ENCODE measurements at places on chromosomes 7 and 10.

GRCh38 chr7:157641866-157642265 is 305.1 kb downstream of the DNAJB6 start:
- no peak for DNase-seq

GRCh38 chr7:123229426-123229825 is 29.7 kb upstream of the SLC13A1 start:
- DNase-seq: no peak

- DNase-seq: no peak
Measured at GRCh38 chr10:70587045-70587658, 15.4 kb downstream of the PRF1 start.

DNA sequence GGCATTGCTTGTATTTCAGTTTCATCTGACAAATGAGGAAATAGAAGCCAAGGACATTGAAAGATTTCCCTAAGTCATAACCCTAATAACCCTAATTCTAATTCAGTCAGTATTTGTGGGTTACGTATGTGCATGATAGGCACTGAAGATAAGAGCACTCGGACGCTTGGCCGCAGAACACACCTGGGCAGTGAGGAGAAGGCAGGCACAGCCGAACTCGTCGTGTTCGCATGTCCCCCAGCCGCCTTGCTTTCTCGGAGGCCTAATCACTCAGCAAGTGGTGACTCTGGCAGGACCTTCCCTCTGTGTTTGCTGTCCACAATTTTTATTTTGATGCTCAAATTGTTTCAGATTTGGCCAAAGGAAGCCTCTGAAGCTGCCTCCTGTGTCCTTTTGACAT is 23.7 kb downstream of the HKDC1 start:
- DNase-seq: no peak

DNA sequence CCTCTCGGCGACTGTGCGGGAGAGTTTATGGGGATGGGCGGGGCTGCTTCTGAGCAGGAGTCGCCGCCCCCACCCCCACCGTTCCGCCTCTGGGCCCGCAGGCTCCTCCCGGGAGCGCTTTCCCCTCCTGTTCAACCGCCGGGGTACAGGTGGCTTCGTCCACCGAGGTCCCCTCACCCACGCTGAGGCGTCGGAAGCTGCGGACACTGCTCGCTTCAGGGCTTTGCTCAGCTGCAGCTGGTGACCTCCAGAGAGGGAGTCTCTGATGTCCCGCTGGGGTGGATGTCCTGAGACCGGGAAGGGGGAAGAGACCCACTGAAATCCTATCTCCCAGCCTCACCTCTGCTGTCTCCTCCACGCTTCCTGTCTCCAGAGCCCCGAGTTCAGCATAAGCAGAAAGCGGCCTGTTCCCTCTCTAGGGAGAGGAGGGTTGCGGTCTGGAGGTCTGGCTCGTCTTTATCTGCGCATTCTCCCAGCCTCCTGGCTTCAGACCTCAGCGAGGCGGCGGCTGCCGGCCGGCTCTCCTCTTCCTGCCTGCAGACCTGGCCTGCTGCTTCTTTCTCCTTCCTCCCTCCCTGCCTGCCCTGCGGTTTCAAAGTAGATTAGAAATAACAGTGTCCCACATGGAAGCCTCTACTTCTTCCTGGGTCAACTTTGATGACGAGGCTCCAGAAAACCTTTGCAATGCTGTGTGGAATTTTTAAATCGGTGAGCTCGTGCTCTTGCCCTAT is 1.8 kb downstream of the CYP2E1 start:
- DNase-seq: no peak

DNA sequence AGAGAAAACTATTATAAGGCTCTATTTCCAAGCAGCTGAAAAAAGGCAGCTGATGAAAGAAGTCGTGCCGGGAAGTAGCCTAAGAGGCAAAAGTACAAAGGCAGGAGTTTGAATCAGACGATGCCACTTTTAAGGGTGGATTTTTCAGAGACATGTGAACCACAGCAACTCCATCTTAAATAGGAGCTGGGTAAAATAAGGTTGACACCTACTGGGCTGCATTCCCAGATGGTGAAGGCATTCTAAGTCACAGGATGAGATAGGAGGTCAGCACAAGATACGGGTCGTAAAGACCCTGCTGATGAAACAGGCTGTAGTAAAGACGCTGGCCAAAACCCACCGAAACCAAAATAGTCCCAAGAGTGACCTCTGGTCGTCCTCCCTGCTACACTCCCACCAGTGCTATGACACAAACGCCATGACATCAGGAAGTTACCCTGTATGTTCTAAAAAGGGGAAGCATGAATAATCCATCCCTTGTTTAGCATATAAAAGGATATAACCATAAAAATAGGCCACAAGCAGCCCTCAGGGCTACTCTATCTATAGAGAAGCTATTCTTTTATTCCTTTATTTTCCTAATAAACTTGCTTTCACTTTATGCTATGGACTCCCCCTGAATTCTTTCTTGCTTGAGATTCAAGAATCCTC is 45.5 kb upstream of the PRSS1 start:
- DNase-seq: no peak

DNA sequence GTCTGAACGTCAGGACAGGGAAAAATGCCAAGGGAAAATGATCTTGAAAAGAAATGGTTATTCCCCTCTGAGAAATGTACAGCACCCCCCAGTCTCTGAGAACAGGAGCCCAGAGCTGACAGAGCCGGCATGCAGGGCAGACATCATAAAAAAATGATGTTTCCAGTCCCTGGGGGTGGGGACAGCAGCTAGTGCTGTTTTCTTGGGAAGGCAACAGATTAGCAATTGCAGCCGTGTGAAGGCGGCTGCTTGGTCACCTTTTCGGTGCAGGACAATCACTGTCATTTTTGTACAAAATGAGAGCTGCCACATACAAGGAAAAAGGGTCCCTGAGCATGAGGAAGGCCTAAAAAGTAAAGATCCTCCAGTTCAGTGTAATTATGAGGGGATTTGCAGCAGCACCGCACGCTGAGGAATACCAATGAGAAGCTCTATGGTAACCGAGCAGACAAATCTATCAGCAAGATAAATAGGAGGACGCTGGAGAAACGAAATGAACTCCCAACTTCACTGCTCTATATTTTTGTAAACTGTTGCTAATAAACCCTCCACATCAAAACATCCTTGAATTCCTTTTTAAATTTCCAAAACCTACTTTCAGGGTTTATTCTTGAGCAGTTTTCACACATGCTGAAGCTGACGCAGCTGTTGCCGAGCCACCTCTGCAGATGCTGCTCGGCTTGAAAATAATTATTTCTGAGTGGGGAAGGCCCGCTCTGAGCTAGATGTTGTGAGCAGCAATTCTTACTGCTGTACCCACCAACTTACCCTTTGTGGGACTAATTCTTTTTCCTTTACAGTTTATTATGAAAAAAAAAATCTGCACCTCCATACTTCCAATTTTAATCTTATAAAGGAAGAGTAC is 98.2 kb upstream of the NEBL start:
- no peak for DNase-seq

DNA sequence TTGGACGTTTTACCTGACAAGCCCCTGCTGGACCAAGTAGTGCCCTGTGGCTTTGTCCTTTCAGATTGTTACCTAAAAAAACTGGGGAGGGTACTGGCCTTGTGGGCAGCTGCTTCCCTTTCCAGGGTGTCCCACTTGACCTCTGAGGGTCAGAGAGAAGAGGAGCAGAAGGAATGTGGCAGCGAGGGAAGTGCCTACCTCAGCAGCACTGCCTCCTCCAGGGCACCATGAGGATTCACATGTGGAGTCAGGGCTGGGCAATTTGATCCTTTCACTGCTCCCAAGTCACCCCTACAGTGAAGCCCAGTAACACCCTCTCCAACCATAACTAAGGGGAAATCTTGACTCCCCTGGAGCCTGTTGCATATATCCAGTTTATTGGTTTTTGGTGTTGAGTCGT is 64.6 kb downstream of the ITGB1 start:
- DNase-seq: no peak

- no peak for DNase-seq
Measured at GRCh38 chr10:8404721-8405120, 350.2 kb downstream of the GATA3 start.

Measured in esophagus squamous epithelium (tissue), 5 donors.